ENCODE measurements at places on chromosomes 2 and 18.

DNA sequence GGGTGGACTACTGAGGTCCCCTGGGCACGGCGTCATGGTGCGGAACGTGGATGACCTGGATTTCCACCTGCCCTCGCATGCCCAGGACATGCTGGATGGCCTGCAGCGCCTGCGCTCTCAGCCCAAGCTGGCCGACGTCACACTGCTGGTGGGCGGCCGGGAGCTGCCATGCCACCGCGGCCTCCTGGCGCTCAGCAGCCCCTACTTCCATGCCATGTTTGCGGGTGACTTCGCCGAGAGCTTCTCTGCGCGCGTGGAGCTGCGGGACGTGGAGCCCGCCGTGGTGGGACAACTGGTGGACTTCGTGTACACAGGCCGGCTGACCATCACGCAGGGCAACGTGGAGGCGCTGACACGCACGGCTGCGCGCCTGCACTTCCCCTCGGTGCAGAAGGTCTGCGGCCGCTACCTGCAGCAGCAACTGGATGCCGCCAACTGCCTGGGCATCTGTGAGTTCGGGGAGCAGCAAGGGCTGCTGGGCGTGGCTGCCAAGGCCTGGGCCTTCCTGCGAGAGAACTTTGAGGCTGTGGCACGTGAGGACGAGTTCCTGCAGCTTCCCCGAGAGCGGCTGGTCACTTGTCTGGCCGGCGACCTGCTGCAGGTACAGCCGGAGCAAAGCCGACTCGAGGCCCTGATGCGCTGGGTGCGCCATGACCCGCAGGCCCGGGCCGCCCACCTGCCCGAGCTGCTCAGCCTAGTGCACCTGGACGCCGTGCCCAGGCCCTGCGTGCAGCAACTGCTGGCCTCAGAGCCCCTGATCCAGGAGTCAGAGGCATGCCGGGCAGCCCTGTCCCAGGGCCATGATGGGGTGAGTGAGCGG is 2.5 kb downstream of the KLHL30 start:
- DNase-seq, result no peak

- DNase-seq, result no peak
Measured at GRCh38 chr18:25180973-25181548, 170.9 kb downstream of the ZNF521 start.

DNA sequence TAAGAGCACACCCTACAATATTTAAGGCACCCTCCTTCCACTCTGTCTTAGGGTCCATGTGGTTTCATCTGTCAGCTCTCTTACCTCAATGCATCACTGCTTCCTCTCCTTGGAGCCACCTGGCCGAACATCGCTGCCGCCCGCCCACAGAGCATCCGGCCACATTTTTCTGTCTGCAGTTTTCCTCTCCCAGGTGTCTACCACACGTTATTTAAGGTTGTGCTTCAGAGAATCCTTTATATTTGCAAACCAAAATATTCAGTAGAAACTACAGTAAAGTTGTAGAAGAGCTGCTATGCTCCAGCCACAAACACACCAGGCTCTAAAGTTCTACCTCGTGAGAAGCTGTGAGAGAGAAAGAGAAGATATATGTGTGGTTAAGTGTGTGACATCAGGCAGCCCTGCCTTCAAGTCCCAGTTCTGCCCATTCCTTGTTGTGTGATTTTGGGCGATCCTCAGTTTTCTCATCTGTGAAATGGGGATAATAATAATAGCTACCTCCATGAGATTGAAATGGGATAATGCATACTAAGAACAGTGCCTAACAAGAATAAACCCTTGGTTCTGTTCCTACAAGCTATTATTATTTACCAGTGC is 4.9 kb upstream of the STK17B start:
- no peak for DNase-seq

DNA sequence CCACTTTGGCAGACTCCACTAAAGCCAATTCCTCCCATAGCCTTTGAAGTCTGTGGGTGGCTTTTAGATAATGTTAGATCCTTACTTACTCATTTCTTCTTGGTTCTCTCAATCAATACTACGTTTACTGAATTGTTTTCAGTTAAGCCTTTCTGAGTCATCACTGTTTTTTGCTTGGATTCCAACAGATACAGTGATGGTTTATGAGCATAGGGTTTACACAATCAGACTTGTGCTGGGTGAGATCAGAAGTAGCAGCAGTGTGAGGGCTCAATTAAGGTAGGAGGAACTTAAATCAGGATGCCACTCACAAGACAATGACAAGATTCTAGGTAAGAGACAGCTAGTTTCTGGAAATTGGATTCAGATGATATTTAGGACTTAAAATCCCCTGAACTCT is 297.7 kb upstream of the DOK6 start:
- no peak for DNase-seq

- no peak for DNase-seq
Measured at GRCh38 chr2:201254081-201254730, 6.1 kb upstream of the CASP8 start.

- DNase-seq, result no peak
Measured at GRCh38 chr18:10559553-10560451, 34.0 kb downstream of the NAPG start.

- no peak for DNase-seq
Measured at GRCh38 chr2:118046634-118047210, 32.9 kb upstream of the CCDC93 start.

- no peak for DNase-seq
Measured at GRCh38 chr18:9561759-9562158, 52.6 kb downstream of the PPP4R1 start.

GRCh38 chr18:9810299-9810698 is 75.5 kb upstream of the TXNDC2 start:
- DNase-seq, result no peak

DNA sequence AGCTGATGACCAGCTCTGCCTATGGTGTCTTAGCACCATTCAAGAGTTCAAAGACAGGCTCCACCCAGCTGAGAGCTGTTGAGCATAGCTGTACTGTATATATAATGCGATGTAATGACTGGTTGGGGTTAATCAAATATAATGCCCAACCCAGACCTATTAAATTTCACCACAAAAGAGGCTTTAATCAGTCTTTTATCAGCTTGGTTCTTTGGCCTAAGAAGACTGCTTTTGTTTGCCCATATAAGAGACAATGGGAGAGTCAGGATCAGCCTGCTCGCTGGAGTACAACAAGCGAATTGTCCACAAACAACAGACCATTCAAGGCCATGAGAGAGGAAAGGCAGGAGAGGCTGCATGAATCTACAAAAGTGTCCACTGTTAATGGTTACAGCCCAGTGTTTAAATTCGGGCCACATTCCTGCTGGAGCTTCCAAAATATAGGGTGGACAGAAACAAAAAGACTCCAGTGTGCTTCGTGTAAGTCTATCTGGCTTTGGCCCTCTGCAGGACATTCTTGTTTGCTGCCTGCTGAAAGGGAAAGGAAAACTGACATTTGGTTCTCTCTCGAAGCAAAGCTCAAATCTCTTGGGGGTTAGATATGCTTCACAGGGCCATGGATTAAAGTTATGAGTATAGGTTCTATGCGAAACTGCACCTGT is 299.0 kb upstream of the FBXO11 start:
- DNase-seq, result no peak

DNA sequence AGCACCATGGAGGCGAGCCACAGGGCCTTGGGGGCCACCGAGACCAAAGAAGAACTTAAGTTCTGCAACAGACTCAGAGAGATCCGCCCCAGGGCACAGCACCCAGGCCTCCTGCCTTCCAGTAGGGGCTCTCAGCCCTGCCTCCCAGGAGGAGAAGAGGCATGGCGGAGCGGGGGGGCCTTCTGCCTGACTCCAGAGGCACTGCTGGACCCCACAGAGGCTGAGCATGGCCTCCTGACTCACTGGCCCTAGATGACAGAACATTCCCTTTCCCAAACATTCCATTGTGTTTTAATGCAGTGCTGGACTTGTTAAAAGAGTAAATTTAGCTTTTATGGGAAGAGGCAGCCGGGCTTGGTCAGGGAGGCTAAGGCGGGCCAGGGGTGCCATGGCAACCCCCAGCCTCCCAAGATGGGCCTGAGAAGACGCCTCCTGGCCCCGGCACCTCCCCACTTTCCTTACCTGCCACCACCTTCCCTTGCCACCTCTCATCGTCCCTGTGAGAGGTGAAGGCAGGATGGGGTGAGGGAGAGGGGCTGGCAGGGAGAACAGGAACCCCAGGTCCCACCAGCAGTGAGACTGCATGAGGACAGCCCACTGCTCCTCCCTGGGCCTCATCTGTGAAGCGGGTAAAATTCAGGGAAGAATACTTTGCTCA is 65.4 kb downstream of the SMAD7 start:
- no peak for DNase-seq

Data from NCI-H2107 (cell line).